GM12878 (cell line): ENCODE measurements at places on chromosomes 6 and 20. TPM values are rescaled to one million over a fixed set of nuclear protein-coding genes. Genes with fewer than 3 reads are reported as not detected.

Gene SPDEF
- total RNA-seq: not detected in 2 replicates

Gene WFDC5
- not detected in 2 replicates for total RNA-seq

Gene RBPJL
- 0.18 TPM in 1 of 2 replicates, not detected in the other for total RNA-seq

Gene AVP
- total RNA-seq: not detected in 2 replicates

Gene IL17A
- not detected in 2 replicates for total RNA-seq

Gene PRDM13
- total RNA-seq: 0.15 TPM in 1 of 2 replicates, not detected in the other

Gene TINAG
- 0.51 and 0.64 TPM in 2 replicates for total RNA-seq

Gene FKBP1C
- 1.3 and 1.5 TPM in 2 replicates for total RNA-seq
